ENCODE measurements at places on chromosomes 11 and 22.

- DNase-seq, result no peak
Measured at GRCh38 chr22:27734066-27734465, 67.5 kb downstream of the MN1 start.

GRCh38 chr22:43305806-43306205 is 37.4 kb downstream of the SCUBE1 start:
- DNase-seq, result no peak

GRCh38 chr22:19043121-19044085 is 78.8 kb downstream of the DGCR2 start:
- DNase-seq, result no peak

DNA sequence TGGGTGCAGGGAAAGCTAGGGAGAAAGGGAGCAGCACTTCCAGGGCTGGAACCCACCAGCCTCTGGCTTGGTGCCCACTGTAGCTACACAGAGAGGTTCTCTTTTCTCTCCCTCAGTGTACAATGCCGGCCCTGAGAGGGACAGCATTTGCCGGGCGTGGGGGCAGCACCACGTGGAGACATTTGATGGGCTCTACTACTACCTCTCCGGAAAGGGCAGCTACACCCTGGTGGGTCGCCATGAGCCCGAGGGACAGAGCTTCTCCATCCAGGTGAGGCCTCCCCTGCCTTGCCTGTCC is 6.1 kb downstream of the OTOG start:
- no peak for DNase-seq

DNA sequence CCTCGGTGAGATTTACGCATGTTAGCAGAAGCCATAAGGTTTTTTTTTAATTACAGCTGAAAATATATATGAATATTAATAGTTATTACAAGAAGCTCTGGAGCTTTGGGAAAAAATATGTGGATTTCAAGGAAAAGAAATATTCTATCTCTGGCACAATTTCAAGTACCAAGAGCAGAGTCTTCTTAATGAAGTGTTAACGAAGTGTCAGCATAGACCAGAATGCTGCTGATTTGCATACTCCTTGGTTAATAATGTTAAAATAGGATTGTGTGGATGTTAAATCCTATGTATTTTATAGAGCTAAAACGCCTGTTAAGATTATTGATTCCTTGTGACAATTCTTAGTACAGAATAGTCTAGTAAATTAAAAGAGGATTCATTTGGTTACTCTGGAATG is 57.0 kb upstream of the FAT3 start:
- no peak for DNase-seq

DNA sequence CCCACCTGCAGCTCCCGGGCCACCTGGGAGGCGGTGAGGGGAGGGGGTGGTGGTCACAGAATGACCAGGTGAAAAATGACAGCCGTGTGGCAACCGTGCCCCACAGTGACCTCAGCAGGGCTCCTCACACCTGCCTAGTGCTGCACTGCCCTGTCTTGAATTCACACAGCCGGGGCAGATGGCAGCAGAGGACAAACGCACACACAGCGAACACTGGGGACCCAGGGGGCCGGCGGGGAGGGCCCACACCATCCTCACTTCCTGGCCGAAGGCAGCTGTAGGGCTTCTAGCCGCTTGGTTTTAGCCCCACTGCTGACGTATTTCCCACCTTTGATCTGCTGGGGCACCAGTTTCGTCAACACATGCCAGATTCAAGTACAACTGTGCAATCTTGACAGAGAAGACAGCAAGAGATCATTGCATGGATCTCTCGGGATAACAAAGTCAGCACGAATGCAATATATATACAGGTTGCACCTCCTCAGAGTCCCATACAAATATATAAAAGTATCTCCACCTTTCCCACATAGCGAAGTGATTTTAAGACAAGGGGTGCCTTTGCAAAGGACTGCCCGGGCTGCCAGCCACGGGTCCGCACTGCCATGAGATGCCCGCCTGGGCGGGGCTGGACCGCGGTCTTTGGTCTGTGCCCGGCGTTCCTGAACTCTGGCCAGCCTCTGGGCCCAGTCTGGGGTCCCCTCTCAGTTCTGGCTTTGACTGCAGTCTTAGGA is 26.9 kb downstream of the TRMU start:
- DNase-seq, result no peak

GRCh38 chr11:95296165-95296564 is 65.2 kb upstream of the SESN3 start:
- no peak for DNase-seq

GRCh38 chr11:126338346-126339055 is 17.0 kb upstream of the ST3GAL4 start:
- DNase-seq, result no peak

DNA sequence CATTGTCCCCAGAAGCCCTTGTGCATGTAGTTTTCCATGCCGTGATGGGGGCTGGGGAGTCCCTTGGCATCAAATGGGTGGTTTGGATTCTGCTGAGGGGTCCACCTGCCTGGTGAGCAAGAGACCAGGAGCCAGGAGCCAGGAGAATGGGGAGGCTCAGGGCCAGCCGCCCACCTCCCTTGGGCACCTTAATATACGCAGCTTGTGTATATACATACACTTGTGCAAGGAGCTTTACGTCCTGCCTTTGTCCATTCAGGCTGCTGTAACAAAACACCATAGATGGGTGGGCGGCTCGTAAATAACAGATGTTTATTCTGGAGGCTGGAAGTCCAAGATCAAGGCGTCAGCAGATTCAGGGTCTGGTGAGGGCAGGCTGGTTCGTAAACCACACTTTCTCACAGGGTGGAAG is 62.5 kb downstream of the SMIM38 start:
- no peak for DNase-seq

DNA sequence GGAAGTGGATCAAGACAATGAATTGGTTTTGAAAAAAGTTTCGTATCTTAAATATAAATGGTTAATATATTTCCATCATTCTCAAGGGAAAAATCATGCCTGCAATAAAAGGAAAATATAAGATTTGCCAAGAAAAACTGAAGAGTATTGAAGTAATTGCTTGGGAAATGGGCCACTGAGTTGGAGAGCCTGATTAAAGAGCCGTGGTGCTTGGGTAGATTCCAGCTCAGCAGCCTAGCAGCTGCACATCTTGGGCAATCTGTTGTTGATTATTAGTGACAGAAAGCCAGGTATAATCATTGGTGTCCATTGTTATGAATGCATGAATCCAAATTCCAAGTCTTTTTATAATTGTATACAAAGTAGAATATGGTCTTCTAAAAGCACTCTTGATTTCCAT is 800.9 kb upstream of the CHORDC1 start:
- no peak for DNase-seq

All from activated CD4-positive, alpha-beta T cell treated with anti-CD3 and anti-CD28 coated beads for 24 hours (primary cell).